ENCODE measurements at places on chromosomes 13 and 19.

GRCh38 chr13:21670006-21670882 lies 629 bp upstream of the FGF9 start:
- DNase-seq, result peak; percentile 69

DNA sequence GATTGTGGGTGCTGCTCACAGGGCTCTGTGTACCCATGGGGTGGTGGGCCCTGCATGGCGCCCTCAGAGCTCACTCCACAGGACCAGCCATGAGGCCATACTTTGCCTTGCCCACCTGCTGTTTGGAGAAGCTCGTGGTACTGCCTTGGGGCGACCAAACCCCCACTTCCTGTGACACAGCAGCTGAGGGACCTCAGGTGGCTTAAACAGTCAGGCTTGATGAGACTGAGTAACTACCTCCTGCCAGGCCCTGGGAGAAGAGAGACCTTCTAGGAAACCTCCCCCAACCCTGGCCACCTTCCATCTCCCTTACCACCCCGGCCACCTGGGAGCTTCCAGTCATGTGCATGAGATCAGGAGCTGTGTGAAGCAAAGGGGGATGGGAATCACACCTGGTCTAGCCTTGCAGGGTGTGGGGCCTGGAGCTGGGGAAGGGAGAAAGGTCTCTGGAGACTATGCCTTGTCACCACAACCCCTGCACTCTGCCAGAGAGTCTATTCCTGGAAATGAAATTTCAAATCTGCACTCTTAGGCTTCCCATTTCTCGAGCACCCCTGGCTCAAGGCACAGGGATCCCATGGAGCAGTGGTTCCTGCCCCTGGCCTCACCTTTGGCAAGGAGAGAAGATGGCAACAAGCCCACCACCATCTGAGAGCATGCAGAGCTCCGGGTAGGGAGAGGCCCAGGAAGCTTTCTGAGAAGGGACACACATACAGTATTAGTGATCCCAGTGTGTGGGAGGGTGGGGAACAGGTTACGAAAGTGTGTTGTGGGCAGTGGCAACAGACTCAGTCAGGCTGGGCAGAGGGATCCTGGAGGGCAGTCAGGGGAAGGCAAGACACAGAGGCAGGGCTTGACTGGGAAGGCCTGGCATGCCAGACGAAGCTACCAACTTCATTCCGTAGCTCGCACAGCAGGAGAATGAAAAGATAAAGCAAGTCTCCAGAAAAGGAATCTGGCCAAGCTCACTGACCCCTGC lies 125.0 kb downstream of the URI1 start:
- no peak for DNase-seq

GRCh38 chr19:30036154-30037129 lies 94.4 kb downstream of the URI1 start:
- no peak for DNase-seq

DNA sequence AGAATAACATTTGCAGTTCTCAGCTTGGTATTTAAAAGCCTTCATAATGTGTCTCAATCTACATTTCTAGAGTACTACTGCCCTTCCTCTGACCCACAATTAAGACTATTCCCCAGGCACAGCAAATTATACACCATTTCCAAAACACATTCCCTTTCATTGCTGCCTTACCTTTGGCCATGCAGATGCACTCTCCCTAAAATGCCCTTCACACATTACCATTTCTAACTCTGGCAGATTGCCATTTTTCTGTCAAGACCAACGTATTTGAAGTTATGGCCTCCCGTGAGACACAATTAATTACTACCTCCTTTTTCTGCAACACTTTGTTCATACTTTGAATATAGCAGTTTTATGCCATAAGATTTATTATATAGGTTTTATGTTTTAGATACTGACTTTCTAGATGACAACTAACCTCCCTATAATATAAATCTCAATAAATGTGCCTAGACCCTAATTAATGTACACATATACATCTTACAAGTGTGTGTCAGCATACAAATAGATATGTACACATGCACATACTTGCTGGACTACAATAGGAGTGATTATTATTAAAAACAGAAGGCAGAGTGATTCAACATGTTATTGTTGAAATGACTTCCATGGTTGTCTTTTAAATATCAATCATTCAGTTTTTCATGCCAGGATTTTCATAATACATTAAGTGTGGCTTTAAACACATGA lies 2902.5 kb downstream of the PCDH9 start:
- no peak for DNase-seq

GRCh38 chr13:32017474-32017873 lies 14.1 kb upstream of the FRY start:
- DNase-seq, result no peak

- DNase-seq, result peak; percentile 51
Measured at GRCh38 chr19:54418030-54418929, 3.0 kb downstream of the TTYH1 start.

- DNase-seq, result peak; percentile 69
Measured at GRCh38 chr19:19405971-19406877, 749 bp downstream of the GATAD2A start.

DNA sequence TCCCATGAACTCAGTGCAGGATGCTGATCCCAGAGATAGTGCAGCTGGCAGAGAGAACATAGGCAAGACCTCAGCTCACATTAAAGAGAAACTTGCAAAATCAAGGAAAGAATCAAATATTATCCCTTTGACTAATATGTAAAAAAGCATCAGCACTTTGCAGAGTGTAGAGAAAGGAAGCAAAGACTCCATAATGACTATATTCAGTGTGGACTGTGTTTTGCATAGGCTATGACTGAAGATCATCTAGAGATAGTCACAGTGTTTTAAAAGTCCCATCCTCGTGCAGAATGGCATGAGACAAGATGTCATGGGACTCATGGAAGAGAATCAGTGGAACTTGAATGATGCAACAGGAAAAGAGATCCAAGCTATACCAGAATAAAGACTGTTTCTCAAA lies 84.0 kb downstream of the RAP2A start:
- DNase-seq, result no peak

DNA sequence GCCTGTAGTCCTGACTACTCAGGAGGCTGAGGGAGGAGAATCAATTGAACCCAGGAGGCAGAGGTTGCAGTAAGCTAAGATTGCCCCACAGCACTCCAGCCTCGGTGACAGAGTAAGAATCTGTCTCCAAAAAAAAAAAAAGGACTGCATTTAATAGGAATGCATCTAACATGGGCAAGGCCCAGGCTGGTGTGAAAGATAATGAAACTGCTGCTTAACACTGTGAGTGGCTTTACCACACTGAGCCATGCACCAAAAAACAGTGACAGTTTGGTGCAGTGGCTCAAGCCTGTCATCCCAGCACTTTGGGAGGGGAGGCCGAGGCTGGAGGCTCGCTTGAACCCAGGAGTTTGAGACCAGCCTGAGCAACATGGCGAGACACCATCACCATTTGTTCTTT lies 8.6 kb downstream of the GTF2F1 start:
- no peak for DNase-seq

GRCh38 chr19:40363069-40363468 lies 14.6 kb downstream of the PLD3 start:
- no peak for DNase-seq

GRCh38 chr13:24085662-24086061 lies 74.9 kb upstream of the SPATA13 start:
- no peak for DNase-seq

DNA sequence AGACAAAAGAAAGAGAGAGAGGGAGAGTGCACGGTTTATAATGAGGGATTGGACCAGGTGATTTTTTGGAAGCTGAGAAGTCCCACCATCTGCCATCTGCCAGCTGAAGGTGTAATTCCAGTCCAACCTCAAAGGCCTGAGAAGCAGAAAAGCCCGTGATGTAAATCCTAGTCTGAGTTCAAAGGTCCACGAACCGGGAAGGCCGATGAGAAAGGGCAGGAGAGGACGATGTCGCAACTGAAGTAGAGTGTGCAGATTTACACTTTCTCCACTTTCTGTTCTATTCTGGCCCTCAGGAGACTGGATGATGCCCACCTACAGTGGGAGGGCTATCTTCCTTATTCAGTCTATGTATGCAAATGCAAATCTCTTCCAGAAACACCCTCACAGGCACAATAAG lies 500.0 kb downstream of the DIAPH3 start:
- no peak for DNase-seq

DNA sequence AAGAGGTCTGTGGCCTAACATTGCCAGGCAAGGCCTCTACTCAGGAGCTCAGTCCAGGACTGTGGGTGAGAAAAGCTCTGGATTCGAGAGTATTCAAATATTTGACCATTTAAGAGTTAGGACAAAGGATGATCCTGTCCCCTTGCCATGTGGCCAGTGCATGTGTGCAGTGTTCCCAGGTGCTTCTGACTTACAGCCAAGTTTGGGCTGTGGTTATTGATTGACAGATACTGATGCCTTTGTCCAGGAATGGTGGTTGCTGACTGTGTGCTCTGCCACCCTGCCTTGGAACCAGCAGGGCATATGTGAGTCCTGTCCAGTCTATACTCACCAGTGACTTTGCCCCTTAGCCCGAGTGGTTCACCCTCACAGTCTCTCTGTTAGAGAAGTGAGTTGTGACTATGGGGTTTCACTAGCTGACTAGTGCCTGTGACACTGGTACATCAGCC lies 51.9 kb downstream of the GARRE1 start:
- DNase-seq, result no peak

- no peak for DNase-seq
Measured at GRCh38 chr13:93066187-93066586, 160.4 kb upstream of the GPC6 start.

DNA sequence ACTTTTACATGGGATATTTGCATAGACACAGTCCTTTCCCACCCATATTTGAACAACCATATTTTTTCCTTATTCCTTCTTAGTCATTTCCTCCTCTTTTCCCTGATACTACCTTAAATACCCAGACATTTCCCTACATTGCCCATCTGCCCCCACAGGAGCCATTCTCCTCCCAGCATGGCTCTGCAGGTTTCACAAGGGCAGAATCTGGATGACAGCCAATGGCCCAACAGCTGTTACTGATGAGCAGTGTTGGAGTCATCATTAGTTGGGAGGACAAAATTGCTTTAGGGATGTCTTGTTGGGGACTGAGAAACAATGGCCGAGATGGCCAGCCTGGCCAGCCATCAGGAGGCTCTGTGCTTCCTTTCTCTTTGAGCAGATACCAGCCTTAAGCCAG lies 209.5 kb downstream of the KLF5 start:
- DNase-seq, result no peak

DNA sequence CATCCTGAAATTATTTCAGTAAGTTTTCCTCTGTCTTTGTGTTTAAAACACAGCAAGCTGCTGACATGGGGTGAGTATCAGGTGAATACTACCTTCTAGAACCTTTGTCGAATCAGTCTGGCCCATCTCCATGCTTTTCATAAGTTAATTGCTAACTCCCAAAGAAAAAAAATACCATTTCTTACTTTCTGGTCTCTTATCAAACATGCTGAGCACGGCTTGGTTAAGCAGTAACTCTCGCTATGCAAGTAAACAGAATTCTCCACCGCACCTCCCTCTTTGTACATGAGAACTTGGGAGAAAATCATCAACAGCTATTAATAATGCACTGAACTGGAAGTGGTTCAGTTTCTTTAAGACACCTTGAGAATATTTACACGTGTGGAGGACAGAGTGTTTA lies 88.6 kb downstream of the FGF9 start:
- DNase-seq, result no peak

DNA sequence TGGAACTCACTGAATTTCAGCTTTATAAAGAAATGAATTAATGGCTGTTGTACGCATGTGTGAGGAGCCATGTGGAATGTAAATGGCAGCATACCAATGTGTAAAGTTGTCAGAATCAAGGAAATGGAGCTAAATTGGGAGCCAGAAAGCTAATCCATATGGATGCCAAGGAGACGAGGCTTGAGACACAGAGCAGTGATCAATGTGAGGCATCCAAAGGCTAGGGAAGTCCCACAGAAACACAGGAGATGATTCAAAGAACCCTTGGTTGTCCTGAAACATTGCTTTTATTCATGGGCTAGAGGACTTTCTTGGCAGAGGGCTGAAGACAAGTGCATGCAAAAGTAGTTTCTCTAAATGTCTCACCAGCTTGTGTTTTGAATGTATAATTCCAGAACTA lies 556.5 kb upstream of the GPC6 start:
- DNase-seq, result no peak

DNA sequence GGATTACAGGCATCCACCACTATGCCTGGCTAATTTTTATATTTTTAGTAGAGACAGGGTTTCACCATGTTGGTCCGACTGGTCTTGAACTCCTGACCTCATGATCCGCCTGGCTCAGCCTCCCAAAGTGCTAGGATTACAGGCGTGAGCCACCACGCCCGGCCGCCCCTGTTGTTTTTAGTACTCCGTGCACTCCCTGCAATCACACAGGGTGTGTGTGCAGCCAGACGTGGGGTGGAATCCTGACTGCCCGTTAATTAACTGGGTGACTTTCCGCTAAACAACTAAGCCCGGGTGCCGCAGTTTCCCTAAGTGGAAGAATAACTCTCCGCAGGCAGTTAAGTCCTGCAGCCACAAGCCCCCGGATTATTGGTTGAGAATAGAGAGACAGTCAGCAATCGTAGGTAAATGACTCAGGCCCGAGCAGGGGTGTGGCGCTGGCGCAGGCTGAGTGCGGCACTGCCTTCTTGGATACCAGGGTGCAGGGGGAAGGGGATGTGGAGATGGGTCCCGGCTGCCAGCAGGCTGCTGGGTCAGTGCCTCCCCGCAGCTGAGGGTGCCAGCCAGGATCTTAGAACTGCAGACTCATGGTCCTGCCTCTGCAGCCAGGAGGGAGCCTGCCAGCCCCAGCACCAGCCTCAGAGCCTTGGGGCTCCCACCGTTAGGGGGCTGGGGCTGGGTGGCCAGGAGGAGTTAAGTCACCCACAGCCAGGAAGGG lies 6.1 kb upstream of the FXYD3 start:
- DNase-seq, result no peak

GRCh38 chr19:52786078-52786463 lies 520 bp downstream of the ZNF600 start:
- no peak for DNase-seq

DNA sequence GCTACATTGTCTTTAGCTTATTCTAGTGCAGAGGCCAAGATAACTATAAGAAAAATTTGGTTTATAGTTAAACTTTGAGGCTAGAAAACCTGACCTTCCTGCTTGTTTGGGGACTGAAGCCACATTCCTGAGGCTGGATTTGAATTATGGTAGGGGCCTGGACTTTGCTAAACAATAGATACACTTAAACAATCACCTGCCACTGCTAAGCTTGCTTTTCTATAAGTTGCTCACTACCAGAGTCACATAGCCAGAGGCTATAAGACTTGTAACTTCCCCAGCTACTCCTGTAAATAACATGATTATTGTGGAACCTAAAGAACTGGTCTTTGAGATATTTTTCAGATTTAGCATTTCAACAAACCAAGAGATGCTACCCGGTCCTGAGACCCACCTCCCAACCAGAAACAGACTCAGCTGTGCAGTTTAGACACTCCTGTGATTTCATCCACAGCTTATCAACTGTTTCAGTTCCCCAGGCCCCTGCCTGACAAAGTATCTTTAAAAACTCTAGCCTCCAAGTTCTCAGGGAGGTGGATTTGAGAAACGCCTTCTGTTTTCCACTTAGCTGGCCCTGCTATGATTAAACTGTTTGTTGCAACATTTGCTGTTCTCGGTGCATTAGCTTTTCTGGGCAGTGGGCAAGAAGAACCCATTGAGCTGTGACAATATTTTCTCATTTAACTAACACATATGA lies 77.7 kb downstream of the MIPEP start:
- DNase-seq, result no peak

GRCh38 chr13:30510091-30510490 lies 44.4 kb upstream of the HMGB1 start:
- no peak for DNase-seq
